RWPE1 (cell line): ENCODE measurements at places on chromosomes 6 and 20.
A peak's percentile ranks its signal among the peaks of the same experiment; 100 is the strongest.

- DNase-seq: peak; percentile 24
Measured at GRCh38 chr6:167660944-167661551, 165.7 kb upstream of the AFDN start.

- DNase-seq: peak; percentile 64
Measured at GRCh38 chr6:7468382-7469081, 72.9 kb upstream of the DSP start.

GRCh38 chr6:48541649-48542048 lies 430.7 kb upstream of the PTCHD4 start:
- peak; percentile 21 for DNase-seq

- DNase-seq: no peak
Measured at GRCh38 chr20:35680452-35681183, 15.9 kb upstream of the CPNE1 start.

DNA sequence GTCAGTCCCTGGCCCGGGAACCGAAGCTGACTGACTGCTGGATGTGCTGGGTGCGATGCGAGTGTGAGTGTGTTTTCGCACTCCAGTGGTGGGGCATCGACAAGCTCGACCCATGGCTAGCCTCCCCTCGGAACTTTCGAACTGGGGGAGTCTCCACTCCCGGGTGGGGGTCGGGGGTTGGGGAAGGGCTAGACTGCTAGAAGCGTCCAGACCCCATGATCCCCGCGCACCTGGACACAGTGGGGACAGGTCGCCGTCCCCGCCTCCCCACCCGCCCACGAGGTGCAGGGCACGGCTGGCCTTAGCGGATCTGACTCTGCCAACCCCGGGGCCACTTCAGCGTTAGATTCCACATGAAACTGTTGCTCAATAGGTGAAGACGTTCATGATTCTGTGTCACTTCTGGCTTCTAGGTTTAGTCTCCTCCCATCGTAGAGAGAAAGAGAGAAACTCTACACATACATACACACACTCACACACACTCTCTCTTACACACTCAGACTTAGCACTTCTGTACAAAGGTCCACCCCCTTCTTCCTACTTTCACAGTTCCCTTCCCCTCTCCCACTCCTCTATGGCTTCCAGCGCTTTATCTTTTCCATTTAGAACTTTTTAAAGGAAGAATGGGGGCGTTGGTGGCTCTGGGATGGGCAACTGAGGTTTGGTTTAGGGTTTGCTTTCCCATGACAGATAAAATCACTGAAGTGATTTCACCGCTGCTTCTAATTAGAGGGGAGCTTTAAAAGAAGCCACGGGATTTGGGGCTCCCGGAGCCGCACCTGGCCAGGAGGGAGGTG lies 5.1 kb upstream of the TFAP2A start:
- DNase-seq: peak; percentile 55

DNA sequence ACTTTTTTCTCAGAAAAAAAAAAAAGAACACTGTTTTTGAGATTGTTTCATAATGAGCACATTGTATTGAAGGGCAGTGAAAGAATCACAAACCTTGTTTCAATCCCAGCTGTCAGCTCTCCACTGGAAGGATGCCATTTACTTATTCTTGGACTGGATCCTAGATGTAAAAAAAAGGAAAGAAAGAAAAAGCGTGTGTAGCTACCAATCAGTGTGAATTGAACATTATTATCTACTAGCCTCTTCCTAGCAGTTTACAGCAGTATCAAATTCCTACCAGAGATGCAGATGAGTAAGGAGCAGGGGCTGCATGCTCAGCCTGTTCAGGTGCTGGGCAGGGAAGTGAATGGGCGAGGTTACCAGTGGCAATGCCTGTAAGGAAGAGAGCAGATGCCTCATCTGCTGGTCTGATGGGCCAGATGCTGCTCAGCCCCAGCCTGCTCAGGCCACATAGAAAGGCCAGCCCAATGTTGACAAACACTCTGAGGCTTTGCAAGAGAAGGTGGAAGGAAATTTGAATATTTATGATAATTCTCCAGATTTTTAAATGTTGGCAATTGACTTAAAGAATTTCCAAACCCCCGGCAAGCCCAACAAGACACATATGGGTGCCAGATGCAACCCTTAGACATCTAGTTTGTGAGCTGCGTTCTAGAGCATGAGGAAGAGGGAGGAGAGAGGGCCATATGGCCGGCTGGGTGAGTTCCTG lies 189.5 kb downstream of the IBTK start:
- no peak for DNase-seq
